AG10803 (cell line): ENCODE measurements at places on chromosomes 4 and X.

- no peak for DNase-seq
Observed at GRCh38 chr4:2426711-2427275, 8.0 kb downstream of the CFAP99 start.

GRCh38 chr4:80134936-80135701, 62.1 kb upstream of the ANTXR2 start:
- DNase-seq, result no peak

- DNase-seq, result peak; percentile 55
Observed at GRCh38 chr4:82372517-82373485, 990 bp downstream of the HNRNPD start.

DNA sequence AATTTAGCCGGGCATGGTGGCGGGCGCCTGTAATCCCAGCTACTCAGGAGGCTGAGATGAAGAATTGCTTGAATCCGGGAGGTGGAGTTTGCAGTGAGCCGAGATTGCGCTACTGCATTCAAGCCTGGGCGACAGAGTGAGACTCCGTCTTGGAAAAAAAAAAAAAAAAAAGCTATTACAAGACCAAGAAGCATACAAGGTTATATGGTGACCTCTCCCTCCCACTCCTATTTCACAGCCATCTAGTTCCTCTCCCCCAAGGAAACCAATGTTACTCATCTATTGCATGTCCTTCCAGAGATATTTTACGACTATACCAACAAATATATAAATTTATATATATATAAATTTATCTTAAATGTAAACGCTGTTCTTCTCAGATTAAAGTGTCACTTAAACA, 3.2 kb downstream of the SLC9A7 start:
- DNase-seq, result no peak

DNA sequence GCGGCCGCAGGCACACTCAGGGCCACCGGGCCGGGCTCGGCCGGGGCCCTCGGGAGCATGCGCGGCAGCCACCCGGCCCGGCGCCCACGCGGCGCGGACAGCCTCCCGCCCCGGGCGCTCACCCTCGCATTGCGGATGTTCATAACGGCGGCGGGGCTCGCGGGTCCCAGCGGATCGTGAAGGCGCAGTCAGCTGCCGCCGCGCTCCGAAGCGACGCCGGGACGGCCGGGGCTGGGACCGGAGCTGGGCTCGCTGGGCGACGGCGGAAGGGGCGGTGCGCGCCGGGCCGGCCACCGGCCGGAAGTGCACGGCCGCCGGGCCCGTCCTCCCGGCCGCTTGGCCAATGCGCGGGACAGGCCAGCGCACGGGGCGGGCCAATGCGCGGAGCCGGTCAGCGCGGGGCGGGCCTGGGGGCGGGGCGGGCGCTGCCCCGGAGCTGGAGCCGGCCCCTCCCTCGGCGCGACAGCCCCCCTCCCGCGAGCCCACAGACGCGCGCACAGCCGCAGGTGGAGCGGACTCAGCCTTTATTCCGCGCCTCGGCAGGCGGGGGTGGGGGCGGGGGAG, at the start of gene NAA10:
Gene NAA10, minus strand, starts transcription at position 276 of the 564 bp plus-strand sequence. Its CDS starts 133 bp downstream, at position 143.
- DNase-seq, result peak; percentile 59

- peak; percentile 77 for DNase-seq
Observed at GRCh38 chrX:44400588-44400987, 57.1 kb upstream of the EFHC2 start.

GRCh38 chr4:157918036-157918832, 254.6 kb downstream of the GASK1B start:
- no peak for DNase-seq

GRCh38 chrX:147981038-147981752, at the start of gene FMR1NB:
Gene FMR1NB (plus strand): TSS chrX:147981337. CDS start chrX:147981403, 66 bp downstream.
- DNase-seq, result no peak

DNA sequence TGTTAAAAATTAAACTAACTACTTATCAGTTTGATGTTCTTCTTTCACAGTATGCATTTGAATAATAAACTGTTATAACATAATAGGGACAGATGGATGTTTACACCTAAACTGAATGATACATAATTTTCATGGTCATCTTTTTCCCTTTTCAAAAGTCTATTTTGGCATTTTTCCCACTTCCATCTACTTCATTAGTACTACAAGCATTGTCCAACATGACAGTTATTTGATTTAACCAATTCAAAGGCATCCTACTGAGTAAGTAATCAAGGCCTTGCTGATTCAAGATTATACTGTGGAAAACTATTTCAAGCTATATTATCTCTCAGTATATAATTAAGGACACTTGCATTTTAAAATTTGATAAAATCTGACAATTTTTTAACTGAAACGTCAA, 212.9 kb downstream of the FAT4 start:
- no peak for DNase-seq

DNA sequence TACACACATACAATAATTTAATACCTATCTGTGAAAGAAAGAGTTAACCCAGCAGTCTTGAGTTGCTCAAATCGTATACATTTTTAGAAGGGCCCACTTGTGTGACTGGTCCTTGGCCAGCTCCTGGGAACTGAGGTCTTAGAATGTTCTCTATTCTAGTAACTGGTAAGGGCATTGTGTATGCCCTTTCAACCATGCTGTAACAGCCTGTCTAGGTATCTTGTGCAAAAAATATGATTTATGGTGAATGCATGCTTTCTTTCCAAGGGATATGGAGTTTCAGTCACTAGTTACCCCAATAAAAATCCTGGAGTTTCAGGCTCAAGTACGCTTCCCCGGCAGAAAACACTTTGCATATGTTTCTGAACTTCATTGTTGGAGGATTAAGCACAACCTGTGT, 140.6 kb downstream of the NEXMIF start:
- DNase-seq, result no peak

DNA sequence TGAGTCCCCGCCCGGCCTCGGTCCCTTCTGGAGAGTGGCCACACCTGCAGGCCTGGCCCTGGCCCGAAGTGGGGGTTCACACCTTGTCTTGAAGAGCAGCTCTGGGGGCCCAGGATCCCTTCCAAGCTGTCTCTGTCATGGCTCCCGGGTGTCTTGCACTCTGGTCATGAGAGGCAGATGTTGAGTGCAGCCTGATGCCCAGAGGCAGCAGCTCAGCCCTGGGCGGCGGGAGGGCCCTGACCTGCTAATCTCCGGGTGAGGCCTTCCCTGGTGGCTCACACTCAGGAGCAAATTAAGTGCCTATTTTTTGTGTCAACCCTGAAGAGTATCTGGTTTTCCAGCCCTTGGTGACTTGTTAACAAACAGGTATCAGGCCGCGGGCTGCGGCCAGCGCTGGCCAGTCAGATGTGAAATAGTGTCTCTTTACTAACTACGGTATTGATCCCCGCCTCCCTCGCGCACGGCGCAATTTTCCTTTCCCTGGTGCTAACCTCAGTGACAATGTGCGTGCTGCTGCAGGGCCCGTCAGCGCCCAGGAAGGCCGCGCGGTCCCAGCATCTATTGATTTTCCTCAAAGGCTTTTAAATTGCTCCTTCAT, 24.2 kb downstream of the NKX1-1 start:
- DNase-seq, result no peak

DNA sequence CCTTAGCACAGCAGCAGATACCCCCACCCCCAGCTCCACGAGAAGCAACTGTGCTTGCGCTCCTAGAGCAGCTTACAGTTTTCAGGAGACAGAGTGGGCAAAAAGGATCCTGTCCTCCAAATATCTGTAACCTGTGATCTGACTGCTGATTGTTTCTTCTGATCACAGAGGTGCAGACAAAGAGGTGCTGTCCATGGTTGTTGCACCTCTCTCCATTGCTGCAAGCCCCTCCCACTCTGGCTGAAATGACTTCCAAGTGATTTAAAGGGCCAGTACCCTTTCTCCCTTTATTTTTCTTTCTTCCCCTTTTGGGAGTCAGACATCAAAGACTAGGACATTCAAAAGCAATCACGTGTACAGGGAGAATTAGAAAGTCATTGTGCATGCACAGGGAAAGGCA, 205.3 kb upstream of the GEMIN8 start:
- DNase-seq, result no peak

GRCh38 chrX:107628662-107629539, 591 bp downstream of the PRPS1 start:
- no peak for DNase-seq

- no peak for DNase-seq
Observed at GRCh38 chr4:68490826-68491457, 43.7 kb downstream of the TMPRSS11E start.
